ENCODE measurements at places on chromosomes 3 and 15. TPM values are rescaled to one million over a fixed set of nuclear protein-coding genes. Genes with fewer than 3 reads are reported as not detected.

- DNase-seq = peak; percentile 81
These were observed 18.8 kb downstream of the ATG7 start for GRCh38 chr3:11290743-11291680.

DNA sequence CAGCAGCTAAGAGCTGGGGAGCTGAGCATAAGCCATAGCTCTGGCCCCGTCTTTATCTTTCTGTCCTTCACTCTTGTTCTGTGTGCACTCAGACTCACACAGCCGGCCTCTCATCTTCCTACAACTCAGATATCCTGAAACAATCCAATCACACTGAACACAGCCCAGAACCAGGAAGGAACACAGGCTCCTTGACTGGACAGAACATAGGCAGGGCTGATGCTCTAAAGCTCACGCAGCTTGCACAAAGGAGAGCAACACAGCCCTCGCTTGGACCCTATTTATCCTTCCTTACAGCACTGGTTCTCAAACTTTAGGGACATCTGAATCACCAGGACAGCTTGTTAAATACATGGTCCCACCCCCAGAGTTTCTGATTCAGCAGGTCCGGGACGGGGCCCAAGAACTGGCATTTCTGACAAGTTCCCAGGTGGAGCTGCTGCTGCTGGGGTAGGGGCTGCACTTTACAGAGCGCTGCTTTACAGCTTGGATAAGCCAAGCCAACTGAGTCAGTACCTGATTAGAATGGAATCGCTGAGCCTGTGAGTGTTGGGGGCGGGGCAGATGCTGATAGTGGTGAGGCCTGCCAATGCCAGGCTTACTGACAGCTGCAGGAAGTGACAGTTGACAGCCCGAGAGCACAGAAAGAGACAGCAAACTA is 65.1 kb downstream of the MRPL46 start:
- DNase-seq = peak; percentile 38

- no peak for DNase-seq
These were observed 288.0 kb downstream of the EPHA3 start for GRCh38 chr3:89395456-89395855.

- DNase-seq = peak; percentile 43
These were observed 7.1 kb upstream of the TTC14 start for GRCh38 chr3:180594631-180595558.

Gene DAZL
- not detected for total RNA-seq

Gene CKMT1B
- total RNA-seq = not detected

Gene ATP13A4
- total RNA-seq = not detected

Gene TMED3
- 163 TPM for total RNA-seq

Data from LHCN-M2 (cell line).